ENCODE measurements at places on chromosomes 11 and 22. TPM values are rescaled to one million over a fixed set of nuclear protein-coding genes. Genes with fewer than 3 reads are reported as not detected.

DNA sequence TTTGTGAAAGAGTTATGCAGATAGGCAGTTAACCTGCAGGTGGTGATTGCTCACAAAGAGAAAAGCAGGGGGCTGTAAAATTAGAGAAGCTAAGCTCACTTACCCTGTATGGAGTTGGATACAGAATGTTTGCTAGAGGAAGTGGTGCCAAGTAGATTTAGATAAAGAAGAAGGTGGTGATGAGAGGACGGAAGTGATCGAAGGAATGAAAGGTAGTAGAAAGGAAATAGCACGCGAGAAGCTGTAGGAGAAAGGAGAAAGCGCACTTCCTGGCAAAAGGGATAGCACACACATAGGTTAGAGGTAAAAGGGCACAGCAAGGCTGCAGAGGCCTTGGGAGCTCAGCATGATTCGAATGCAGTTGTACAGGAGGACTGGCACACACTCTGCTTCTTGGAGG lies 87.3 kb upstream of the CTSC start:
- DNase-seq = no peak

GRCh38 chr11:78079232-78080083 lies at the start of gene NDUFC2:
NDUFC2 (minus strand) TSS chr11:78079862; CDS start chr11:78079744, 118 bp downstream.
- DNase-seq = peak; percentile 92

- no peak for DNase-seq
Observed at GRCh38 chr22:43236411-43237166, 49.7 kb upstream of the TTLL12 start.

Gene SF1
- 43.6 TPM for total RNA-seq

Gene IL18
- total RNA-seq = not detected

- no peak for DNase-seq
Observed at GRCh38 chr22:18997925-18998315, 61.8 kb upstream of the PRODH start.

DNA sequence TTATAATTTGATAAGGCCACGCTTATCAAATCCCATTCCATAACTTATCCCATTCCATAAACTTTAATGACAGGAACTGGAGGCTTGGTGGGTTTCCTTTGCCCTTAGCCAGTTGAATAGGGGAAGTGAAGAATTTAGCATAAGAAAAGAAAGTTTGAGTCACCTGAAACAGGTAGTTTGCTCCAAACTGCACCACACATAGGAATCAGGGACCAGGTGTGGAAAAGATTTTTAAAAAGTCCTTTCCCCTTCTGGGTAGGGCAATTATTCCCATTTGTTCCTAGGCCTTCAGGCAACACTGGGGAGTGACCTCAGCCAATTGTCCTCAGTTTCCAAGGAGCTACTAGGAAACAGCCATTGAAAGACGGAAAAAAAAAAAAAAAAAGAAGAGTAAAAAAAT lies 525.7 kb upstream of the CNTN5 start:
- DNase-seq = no peak

- no peak for DNase-seq
Observed at GRCh38 chr11:126892756-126893155, 107.8 kb downstream of the KIRREL3 start.

Data from lung microvascular endothelial cell (primary cell).